Left renal pelvis (tissue), 4 donors: ENCODE measurements at places on chromosomes 7 and 10.

GRCh38 chr7:108193594-108194498, 63.7 kb upstream of the LAMB4 start:
- no peak for DNase-seq

DNA sequence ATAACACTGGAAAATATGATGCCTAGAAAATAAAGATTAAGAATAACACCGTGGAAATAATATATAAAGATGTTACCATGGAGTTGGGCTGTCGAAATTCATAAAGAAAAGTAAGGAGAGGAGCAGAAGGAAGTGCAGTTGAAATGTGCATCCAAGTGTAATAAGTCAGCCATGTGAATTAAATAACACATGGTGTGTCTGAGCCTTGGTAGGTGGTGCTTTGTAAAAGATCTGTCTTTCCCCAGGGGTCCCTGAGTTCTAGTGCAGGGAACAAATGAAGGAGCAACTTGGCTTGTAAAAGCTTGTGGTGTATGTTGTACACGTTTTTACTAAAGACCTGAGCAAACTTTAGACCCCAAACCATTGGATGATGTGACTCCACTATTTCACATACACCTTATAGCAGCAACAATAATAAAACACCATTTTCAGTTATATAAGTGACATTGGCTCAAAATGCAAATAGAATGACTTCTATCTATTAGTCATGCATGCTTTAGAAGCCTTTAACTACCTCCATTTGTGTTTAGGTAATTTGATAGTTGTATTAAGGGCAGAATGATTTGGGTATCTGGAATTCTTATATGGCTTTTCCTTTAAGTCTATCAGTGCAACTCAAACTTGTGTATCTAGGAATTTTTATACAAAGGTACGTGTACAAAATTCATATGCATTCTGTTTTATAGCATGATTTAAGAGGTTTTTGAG, 11.3 kb downstream of the STARD3NL start:
- no peak for DNase-seq

GRCh38 chr7:82230811-82231581, 212.6 kb downstream of the CACNA2D1 start:
- DNase-seq, result no peak

- DNase-seq, result no peak
These were observed 24.0 kb upstream of the KMT2C start for GRCh38 chr7:152459724-152460251.
